ENCODE measurements at places on chromosomes 5 and 9.

- DNase-seq, result no peak
Measured at GRCh38 chr5:58412081-58412480, 47.8 kb downstream of the PLK2 start.

DNA sequence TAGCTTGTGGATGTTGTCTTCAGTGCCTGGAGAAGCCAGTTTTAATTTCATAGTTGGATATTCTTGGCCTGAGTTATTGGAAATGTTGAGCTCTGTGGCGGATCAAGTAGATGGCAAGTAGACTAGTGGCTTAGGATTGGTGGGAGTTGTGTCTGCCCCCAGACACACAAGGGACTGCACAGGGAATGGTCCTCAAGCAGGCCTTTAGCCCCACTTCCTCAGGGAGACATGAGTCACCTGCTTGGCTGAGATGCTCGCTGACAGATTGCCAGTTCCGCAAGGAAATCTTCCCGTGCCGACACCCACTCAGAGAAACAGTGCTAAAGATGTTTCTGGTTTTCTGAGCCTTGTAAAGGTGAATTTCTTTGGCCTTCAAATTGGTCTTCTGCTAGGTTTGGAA lies 18.8 kb upstream of the CATSPER3 start:
- no peak for DNase-seq

DNA sequence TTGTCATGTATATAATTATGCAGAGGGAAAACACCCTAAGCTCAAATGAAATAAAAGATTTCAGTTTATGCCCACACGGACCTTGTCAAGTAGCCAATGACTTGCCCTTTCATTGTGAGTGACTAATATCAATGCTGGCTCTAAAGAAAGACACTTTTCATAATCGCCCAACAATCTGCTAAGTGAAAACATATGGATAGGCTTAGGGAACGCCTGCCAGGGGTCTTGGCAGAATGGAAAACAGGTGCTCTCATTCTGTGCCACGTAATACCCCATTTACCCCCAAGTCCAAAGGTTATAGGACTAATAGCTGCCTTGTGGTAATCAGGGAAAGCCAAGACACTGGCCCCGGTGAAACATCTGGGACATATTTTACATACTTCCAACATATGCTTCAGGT lies 157.7 kb downstream of the SLF1 start:
- no peak for DNase-seq

- no peak for DNase-seq
Measured at GRCh38 chr9:33234511-33235467, 5.2 kb upstream of the SPINK4 start.

DNA sequence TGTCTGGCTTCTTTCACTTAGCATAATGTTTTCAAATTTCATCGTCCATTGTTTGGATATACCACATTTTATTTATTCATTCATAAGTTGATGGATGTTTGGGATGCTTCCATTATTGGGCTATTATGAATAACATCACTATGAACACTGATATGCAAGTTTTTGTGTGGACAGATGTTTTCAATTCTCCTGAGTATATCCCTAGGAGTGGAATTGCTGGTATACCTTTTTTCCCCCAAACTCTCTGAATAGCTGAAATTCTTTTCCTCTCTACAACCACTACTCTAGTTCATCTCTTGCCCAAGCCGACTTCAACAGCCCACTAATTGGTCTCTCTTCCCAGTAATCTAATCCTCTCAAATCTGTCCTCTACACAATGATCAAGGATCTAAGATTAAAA lies 4.7 kb upstream of the ZFR start:
- DNase-seq, result no peak

GRCh38 chr9:133394687-133395271 lies 18.6 kb downstream of the STKLD1 start:
- no peak for DNase-seq

- DNase-seq, result no peak
Measured at GRCh38 chr5:89444088-89444487, 561.1 kb upstream of the MEF2C start.

DNA sequence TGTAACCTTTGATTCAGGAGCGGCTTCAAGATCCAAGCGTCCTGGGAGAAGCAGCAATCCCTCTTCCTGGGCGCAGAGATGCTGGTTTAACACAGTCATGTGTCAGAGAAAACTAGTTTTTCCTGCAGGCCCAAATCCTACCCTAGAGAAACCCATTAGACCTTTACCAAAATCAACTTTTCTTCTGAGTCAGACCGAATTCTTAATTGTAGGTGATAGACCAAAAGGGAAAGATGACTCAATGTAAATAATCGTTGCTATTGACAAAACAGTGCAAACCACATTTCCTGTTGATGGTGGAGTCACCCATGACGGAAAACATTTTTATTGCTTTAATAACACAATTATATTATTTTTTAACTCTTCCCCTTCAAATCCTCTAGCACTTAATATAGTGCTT lies 40.1 kb downstream of the SLC1A1 start:
- DNase-seq, result no peak

- DNase-seq, result no peak
Measured at GRCh38 chr5:156824241-156824640, 25.9 kb upstream of the PPP1R2B start.

DNA sequence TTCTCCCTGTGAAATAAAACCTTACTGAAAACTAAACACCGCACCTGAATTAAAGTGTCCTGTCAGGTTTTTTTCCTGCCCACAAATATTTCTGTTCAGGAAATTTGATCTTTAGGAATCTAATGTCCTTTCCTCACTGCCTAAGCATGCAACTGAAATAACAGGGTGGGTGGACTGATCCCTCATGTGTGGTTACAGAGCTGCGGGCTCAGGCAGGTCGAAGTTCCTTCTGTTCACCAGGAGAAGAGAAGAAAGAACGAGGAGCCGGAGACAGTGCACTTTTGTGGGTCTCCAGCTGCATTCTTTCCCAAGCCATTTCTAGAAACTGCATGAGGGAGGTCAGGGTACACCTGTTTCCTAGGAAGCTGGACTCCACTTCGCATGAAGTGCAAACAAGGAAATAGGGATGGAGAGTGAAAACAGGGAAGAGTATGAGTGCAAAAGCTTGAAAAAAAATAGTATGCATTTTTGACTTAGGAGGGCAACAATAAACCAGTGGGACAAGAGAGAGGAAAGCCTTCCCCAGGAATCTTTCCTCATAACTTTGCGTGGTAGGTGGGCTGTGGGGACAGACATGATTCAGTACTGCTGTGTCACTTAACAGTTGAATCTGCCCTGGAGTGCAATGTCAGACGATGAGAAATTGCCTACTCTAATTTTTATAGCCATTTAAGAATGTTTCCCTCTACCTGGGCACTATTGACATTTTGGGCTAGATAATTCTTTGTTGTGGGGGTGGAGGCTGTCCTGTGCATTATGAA lies 60.3 kb downstream of the GCNT1 start:
- DNase-seq, result no peak

DNA sequence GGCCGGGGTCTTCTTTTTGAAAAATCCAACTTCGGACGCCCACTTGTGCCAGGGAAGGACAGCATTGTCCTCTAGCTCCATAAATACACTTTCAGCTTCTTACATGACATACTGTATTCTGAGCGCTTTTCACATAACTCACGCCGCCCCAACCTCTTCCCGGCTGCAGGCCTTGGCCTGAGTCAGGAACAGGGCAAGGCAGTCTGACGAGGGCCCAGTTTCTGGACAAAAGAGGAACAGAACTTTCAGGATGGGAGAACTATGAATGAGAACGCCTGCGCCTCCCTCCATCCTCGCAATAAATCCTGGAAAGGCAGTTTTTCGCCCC lies 650 bp downstream of the DCTN4 start:
- no peak for DNase-seq

DNA sequence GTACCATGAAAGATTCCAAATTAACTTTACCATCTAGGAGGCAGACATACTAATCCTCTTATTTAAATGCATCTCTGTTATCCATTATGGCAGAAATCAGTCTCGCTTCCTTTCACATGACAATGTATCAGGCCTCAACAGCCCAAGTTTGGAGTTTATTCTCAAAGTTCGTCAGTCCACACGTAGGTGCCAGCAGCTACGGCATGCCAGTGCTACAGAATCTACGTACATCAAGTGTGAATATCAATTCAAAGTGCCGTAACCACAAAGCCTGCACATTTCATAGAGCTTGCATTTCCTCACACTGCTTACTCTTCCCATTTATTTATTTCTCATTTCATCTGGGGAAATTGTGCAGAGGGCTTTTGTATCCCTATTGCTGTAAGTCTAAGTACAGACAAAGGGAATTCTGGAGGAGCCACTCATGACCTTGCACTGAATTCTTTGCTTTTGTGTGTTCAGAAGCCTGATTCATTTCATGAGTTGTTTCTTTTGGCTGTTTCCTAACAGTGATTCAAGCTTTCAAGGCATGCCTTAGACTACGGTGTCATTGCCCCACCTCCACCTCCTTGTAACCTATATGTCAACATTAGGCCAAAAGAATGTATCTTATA lies 10.0 kb downstream of the ENC1 start:
- DNase-seq, result no peak

DNA sequence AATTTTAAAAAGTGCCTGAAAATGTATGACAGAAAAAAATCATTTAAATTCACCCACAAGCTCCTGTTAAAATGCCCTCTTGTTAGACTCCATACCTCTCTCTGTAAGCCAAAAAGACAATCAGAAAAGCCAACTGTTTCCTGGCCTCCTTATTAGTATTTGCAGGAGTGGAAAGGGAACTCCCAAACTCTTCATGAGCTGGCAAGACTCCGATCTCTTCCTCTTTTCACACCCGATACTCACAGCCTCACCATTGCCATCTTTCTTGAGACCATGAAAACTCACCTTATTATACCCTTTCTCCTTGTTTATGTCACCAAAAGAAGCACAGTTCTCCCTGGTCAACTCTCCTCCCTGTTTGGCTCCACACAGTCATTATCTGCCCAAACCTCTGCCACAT lies 197.8 kb downstream of the DMAC1 start:
- DNase-seq, result no peak

DNA sequence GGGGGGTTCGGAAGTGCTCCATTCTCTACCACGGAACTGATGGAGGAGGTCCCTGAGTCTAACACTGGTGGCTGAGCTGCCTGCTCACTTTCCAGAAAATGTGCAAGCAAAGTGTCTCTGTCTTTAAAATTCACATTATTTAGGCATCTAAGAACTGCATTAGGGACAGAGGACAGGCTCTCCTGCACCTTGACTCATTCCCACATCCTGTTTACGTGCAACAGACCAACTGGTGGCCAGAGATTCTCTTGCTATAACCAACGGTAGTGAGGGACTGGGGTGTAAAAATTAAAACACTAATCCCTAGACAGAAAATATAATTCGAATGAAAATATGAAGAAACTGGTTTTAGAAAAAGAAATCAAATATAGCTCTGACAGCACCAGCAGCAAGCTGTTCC lies 320.9 kb downstream of the IRX2 start:
- DNase-seq, result no peak

- no peak for DNase-seq
Measured at GRCh38 chr5:93461756-93462155, 119.3 kb downstream of the NR2F1-AS1 start.

DNA sequence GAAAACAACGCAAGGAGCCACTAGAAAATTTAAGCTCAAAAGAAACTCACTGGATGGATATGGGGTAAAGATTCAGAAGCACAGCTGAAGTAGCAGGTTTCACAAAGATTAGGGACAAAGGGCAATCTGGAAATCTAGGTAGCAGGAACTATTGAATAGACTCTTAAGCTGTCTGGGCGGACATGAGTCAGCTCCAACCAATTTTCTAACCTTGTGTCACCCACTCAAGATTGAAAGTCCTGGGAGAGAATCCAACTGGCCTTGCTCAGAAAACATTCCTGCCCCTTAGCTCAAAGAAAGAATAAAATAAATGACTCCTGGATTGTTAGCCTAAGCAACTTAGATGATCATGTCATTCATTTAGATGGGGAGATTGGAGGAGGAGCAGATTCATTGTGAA lies 69.2 kb downstream of the STK32A start:
- no peak for DNase-seq

DNA sequence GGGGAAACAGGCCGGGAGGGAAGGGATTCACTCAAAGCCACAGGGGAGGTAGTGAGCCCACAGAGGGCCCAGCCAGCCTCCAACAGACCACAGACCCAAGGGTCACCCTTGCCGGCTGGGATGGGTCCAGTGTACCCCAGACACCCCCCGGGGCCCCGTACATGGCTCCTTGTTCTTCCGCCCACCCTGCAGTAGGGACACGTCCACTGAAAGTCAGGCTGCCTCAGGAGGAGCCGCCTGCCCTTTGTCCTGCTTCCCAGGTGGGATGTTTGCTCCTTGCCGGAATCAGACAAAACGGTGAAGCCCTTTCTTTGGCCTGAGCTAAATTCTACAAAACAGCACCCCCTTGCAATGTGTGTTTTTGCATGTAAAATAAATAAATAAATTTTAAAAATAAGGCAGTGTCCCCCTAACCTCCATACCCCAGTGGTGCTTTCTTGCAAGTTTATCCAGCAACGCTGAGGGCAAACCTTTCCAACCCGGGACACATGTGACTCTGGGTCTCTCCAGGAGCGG lies 25.8 kb downstream of the LHX3 start:
- no peak for DNase-seq

GRCh38 chr5:1103093-1103492 lies 8.8 kb downstream of the SLC12A7 start:
- no peak for DNase-seq

- DNase-seq, result no peak
Measured at GRCh38 chr5:97115932-97116331, 26.5 kb downstream of the LIX1 start.

GRCh38 chr9:8769153-8769552 lies 969.6 kb upstream of the DMAC1 start:
- no peak for DNase-seq

GRCh38 chr5:44645502-44645901 lies 163.2 kb upstream of the MRPS30 start:
- no peak for DNase-seq

GRCh38 chr9:126722922-126723806 lies 81.7 kb upstream of the ZBTB43 start:
- DNase-seq, result peak; percentile 58

GRCh38 chr9:115378758-115379157 lies 260.8 kb upstream of the TNC start:
- DNase-seq, result no peak

GRCh38 chr5:73297430-73297829 lies 124.4 kb downstream of the TMEM174 start:
- DNase-seq, result no peak

DNA sequence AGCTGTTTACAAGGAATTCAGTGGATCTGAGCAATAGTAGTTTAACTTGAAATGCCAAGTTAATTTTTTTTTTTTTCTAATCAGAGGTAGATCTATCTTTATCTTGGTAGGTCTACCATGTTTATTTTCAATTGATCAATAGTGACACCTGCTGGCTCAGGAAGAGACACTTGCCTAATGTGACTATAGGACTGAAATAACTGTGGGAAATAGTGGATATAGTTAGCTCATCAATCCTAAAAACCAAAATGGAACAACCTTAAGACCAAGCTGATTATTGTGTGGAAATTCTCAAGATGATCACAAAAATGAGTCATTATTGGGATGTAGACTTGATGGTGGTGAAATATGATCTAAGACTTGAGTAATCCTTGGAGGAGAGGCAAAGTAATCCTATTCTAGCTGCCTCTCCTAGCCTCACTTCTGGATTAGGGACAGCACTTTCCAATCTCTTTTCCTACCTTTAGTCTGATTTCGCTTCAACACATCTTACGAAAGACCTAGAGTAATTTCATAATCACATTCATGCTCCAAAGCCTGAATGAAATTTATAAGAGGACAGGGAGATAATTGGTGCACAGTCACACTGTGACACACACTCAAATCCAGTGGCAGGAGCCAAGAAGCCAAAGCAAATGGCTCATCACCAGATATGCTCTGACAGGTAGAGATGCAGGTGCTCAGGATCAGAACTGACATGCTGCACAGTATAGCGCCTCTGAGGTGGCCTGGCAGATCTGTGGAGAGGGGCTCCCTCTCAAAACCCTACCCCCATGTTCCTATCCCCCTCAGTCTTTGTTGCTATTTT lies 156.3 kb downstream of the HMHB1 start:
- DNase-seq, result no peak

- no peak for DNase-seq
Measured at GRCh38 chr5:50691399-50692016, 25.1 kb downstream of the PARP8 start.

Data from stimulated activated CD8-positive, alpha-beta memory T cell treated with anti-CD3 and anti-CD28 coated beads, Interleukin-2, amount 100 ng/mL, for 1 hour (primary cell).